ENCODE measurements at places on chromosomes 12 and 14.

- DNase-seq, result no peak
Observed at GRCh38 chr12:66149702-66150398, 19.3 kb upstream of the LLPH start.

GRCh38 chr12:130422676-130423075 is 85.0 kb downstream of the PIWIL1 start:
- no peak for DNase-seq

DNA sequence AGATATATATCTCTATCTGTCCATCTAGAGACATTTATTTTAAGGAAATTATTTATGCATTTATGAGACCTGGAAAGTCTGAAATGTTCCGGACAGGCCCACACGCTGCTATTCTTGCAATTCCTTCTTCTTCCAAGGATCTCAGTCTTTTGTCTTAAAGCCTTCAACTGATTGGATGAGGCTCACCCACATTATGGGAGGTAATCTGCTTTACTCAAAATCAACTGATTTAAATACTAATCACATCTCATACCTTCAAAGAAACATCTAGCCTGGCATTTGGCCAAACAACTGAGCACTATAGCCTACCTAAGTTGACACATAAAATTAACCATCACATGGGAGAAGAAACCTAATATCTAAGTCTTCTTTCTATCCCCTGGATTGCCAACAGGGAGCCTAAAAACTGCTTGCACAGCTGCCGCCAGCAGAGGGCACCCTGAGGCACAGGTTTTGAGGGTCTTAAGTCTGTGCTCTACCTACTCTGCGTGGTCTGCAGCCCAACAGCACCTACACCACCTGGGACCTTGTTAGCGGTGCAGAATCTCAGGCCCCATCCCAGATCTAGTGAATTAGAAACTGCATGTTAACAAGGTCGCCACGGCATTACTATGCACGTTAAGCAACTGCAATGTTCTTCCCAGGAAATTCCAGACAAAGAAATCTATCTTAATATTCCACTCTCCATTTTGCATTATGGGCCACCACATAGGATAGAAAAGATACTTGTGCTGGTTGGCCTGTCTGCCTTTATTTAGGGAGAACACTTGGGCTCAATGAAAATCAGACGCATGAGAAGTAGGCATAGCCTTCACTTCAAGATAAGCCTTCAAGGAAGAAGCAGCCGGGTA is 249.7 kb downstream of the FOXG1 start:
- no peak for DNase-seq

DNA sequence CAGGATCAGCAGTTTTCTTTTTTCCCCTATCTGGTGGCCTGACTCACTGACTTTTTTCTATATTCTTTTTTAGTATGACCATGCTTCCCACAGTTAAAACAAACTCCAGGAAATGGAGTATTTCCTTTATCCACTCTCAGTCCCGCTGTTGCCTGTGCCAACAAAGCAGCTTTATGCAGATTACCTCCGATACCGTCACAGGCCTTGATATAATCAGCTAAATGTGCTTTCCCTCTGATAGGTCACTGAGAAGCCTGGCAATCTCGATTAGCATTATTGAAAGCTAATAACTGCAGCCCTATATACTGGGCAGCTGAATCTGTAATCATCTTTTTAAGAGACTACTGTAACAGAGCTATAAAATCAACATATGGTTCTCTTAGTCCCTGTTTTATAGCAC is 243.6 kb downstream of the KIF21A start:
- no peak for DNase-seq

DNA sequence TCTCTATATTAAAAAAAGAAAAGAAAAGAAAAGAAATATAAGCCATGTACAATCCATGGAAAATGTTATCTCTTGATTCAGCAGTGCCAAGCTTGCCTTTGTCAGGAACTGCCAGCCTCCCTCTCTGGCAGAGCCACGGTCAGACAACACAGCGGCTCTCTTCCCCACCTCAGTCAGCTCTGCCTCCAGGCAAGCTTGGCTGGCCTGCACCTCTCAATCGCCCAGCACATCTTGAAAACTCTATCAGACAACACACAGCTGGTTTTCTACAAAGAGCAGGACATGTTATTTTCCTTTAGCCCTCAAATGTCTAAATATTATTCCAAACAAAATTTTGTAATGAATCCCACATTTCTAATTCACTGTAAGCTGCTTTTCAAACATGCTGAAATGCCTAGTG is 20.0 kb upstream of the GCH1 start:
- DNase-seq, result no peak

- no peak for DNase-seq
Observed at GRCh38 chr12:51777973-51778372, 70.5 kb downstream of the FIGNL2 start.

DNA sequence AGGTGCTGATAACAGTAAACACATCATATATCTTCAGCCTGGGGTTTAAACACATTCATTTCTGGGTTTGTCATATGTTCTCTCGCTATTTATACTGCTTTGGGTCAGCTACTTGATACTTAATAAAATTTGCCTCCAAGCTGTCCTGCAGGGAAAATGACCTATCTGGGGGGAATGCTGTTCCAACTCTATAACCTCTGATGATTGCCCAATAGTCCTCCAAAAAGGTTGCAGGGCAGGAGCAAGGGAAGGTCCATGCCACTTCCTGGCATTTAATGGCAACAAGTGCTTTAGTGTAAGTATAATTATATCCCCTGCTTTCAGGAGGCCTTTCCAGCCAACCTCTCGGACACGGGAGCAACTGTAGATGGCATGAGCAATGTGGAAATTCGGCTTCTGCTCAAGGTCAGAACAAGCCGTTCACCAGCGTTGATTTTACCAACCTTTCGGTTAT is 198.0 kb upstream of the EEA1 start:
- no peak for DNase-seq

DNA sequence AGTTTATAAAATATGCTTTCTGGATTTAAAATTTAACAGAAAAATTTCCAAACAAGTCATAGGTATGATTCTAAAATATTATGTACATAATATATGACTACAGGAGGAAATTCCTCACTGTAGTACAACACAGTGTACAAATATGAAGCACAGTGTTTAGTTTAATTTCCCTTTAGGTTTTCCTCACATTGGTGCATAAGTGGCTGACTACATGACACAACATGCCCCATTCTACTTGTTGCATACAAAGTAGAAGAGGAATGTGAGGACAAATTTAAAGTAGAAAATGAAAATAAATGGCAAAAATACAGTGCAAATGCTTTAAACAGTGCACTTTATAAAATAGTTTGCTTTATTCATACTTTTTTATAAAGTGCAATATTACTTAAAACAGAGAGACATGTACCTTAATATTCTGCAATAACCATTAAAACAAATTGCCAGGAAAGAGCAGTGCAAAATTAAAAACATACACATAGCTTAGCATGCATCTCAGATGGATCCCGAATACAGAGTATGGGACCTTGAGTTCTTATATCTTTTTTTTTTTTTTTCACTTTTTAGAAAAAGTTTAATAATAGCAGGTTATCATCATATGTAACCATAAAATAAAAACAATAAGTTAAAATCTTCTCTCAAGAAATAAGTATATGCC is 54.8 kb upstream of the TTC7B start:
- no peak for DNase-seq

- no peak for DNase-seq
Observed at GRCh38 chr12:22672951-22673350, 48.0 kb downstream of the ETNK1 start.
